Fibroblast of skin of back (primary cell): ENCODE measurements at places on chromosomes 6 and 20.

GRCh38 chr6:87487555-87487954 is 14.8 kb downstream of the SLC35A1 start:
- DNase-seq = peak; percentile 21

GRCh38 chr6:63510849-63511248 is 61.4 kb upstream of the LOC128125822 start:
- DNase-seq = no peak

- no peak for DNase-seq
Measured at GRCh38 chr20:53324816-53325215, 268.8 kb downstream of the ZNF217 start.

DNA sequence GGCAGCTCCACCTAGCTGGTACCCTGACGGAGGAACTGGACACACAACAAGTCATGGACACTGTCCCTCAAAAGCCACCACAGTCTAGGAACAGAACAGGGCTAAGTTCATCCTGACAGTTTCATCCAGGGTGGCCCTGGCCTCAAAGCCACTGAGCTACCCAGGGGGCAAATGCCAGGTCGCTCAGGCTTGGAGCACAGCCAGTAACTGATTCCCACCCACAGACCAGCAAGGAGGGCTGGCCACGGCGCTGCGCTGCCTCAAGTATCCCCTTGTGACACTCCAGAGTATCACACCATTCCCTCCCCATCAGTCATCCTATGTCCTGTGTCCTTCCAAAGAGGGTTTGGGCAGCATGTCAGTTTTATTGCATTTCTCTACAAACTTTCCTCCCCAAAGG is 72.2 kb downstream of the GINS1 start:
- no peak for DNase-seq

DNA sequence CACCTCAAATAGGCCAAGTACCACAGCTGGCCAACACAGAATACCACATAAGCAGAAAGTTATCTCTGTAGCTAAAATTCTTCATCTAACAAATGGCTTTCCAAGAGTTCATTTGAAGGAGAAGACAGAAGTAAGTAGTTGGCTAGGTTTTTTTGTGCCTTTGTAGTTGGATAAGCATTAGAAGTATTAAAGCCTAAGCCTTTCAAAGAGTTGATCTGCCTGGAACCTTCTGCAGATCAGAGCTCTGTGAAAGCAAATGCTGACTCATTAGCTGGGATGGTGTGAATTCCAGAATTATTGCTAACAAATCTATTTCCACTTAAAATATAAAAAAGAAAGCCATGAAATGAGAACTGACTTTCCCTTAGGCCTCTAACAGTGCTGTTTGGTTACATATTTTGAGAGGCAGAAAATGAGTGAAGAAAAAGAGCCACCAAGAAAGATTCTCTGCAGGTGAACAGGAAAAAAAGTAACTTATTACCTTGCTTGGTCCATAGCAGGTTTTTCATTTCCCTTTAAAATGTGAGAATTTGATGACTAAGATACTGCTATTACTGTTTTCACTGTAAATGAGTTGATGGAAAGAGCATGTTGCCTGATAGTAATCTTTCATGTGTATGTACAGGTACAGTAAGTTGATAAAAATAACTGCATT is 763.2 kb upstream of the FLRT3 start:
- peak; percentile 31 for DNase-seq

DNA sequence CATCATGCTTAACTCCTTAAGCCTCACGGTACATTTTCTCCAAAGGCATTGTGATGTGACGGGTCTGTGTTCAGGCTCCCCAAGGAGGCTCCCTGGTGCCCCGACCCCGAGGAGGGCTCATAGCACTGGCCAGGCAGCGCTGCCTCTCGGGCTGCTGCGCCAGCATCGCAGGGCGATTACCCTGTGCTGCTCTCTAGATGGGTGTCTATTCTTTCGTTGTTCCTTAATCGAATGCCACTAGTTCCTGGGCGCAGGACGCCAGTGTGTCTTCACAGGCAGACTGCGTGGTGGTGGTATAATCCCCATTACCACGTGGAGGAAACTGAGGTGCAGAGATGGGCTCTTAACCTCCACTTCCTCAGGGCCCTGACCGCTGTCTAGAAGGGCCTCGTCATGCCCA is 267.4 kb downstream of the CDH4 start:
- DNase-seq = no peak

DNA sequence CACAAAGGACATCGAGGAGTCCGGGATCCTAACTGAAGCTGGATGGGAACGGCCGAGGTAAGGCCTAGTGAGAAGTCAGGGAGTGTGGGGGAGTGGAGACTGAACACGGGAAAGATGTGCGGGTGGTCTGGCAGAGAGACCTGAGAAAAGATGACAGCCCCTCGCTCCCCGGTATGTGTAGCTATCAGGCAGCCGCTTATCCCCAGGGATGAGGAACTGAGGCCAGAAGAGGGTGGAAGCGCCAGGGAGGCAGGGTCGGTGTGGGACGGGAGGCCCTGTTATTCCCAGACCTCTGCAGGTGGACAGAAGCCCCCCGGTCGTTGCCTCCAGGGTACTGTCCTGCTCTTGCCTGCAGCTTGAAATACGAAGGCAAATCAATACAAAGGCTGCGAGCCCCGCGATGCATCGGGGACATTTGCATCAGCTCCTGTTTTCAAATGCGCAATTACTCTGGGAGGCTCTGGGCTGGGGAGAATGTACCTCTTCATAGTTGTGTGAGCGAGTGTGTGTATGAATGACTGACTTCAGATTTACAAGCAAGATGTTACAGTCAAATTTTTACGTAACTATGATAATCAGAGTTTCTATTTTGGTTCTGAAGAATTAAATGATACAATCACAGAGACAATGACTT is 221.3 kb downstream of the QKI start:
- no peak for DNase-seq

DNA sequence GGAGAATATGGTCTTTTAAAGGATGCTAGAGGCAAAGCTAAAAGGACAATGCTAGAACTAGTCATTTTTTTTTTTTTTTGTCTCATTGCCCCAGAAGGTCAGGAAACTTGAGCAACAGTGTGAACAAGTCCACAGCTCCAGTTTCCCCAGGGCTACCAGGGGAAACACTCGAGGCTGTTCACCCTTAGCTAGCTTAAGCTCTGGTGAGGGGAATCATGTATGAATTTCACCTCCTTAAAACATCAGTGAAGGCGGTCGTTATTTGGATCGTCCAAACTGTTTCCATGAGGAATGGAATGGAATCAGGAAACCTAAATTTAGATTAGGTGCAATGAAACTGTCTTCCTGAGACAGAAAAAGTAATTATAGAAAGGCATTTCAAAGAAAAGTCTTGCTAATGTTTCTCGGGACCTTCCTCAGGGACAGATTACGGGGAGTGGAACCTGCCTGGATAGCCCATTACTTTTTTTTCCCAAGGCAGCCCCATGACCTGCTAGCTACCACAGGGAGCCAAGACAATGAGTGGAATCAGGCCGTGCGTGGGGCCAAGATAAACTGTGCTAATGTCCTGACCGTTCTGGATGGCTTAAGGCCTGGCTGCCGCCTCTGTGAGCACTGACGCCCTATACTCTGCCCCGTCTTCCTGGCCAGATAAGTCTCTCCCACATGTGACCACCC is 164.8 kb upstream of the SGK1 start:
- DNase-seq = no peak

- DNase-seq = no peak
Measured at GRCh38 chr20:39941245-39941644, 747.8 kb downstream of the MAFB start.

DNA sequence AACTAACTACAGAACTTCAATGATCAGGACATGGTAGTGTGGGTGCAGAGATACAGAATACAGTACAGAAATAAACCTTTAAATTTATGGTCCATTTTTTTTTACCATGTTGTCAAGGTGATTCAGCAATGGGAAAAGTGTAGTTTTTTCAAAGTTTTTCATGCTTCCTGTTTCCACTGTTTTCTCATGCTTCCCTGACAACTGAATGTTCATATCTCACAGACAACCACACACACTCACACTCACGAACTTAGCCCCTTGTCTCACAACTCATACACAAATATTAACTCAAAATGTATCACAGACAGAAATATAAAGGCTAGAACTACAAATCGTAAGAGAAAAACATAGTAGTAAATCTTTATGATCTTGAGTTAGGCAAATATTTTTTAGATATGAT is 232.6 kb upstream of the CDYL start:
- DNase-seq = peak; percentile 13

- DNase-seq = no peak
Measured at GRCh38 chr6:161128230-161128629, 136.7 kb downstream of the MAP3K4 start.

DNA sequence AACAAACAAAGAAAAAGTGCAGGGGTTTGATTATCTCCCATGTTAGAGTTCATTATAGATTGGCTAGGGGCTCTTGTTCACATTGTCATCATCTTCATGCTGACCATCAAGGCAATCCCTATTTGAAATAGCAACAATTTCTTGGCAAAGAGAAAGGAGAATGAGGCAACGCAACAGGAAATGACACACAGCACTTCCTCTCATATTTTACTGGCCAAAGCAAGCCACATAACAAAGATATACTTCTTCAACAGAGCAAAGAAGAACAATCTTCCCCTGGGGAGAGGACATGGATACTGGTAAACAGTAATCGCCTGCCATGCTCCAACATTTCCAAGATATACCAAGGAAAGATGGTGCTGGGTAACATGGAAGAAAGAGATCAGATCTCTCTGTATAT is 29.8 kb downstream of the EPM2A start:
- peak; percentile 54 for DNase-seq

- no peak for DNase-seq
Measured at GRCh38 chr20:46468508-46468907, 44.9 kb downstream of the ZNF334 start.

- peak; percentile 45 for DNase-seq
Measured at GRCh38 chr6:12849809-12850198, 133.2 kb downstream of the PHACTR1 start.

- DNase-seq = peak; percentile 63
Measured at GRCh38 chr6:158799051-158799792, 19.9 kb downstream of the EZR start.

GRCh38 chr20:30488941-30489613 is 768.4 kb upstream of the DEFB115 start:
- no peak for DNase-seq

GRCh38 chr20:11847827-11848226 is 69.9 kb upstream of the BTBD3 start:
- no peak for DNase-seq

DNA sequence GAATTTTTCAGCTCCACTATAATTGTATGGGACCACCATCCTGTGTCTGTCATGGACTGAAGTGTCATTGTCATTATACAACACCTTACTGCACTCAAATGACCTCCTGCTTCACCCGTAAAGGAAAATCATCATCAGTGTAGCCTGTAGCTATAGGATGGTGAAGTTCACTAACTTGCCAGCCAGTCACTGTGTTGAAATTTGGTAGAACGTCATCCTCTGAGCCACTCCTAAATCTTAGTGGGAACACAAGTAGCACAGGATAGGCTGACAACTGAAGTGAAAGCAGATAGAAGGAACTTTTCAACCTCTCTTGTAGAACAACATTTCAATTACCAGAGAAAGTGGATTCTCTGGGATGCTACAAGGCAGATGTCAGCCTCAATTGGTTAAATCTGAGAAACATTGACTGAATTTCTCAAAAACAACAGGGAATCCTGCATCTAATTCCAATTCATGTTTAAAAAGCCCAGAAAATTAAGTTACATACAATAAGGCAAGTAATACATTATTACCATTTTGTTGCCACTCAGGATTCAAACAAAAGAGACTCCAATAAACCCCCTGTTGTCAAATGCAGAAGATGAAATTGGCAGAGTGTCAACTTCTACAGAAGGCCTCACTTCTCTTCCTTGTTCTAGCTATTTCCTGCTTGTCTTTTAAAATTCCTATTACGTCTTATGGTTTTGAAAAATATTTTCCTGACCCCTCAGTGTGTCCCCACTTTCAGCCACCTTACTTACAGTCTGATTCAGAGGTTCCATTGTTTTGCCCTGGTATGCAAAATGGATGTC is 647.9 kb upstream of the AGPAT4 start:
- DNase-seq = no peak

DNA sequence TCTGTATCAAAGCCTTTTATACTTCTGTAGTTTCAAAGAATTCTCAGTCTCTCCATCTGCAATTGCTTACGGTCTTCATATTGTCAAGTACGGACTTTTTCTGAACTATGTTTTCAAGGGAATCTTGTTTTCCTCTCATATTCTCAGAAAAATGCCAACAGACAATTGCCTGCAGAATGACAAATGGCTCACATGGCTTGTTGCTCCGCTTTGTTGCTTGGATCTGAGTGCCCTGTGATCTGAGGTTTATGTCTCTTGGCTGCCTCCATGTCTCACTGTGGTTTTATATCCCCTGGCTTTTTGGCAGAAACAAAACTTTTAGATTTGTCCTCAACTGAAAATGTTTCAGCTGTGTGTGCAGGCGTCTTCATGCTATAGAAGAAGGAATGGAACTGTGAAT is 285.4 kb upstream of the CHD6 start:
- no peak for DNase-seq

DNA sequence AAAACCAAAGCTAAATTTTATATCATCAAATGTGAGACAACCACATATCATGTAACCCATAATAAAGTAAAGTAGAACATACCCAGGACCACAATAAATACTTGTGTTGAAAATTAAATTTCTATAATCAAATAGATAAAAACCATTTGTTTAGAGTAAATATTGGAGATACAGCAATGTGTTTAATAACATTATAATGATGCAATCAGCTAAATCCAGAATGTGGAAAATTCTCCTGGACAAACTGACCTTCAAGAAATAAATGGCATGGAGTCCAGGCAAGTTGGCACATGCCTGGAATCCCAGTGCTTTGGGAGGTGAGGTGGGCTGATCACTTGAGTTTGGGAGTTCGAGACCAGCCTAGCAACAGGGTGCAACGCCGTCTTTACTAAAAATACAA is 84.0 kb downstream of the GPX5 start:
- no peak for DNase-seq

- DNase-seq = no peak
Measured at GRCh38 chr6:53293691-53294090, 55.1 kb downstream of the ELOVL5 start.

GRCh38 chr20:40551125-40551530 is 137.9 kb downstream of the MAFB start:
- no peak for DNase-seq

DNA sequence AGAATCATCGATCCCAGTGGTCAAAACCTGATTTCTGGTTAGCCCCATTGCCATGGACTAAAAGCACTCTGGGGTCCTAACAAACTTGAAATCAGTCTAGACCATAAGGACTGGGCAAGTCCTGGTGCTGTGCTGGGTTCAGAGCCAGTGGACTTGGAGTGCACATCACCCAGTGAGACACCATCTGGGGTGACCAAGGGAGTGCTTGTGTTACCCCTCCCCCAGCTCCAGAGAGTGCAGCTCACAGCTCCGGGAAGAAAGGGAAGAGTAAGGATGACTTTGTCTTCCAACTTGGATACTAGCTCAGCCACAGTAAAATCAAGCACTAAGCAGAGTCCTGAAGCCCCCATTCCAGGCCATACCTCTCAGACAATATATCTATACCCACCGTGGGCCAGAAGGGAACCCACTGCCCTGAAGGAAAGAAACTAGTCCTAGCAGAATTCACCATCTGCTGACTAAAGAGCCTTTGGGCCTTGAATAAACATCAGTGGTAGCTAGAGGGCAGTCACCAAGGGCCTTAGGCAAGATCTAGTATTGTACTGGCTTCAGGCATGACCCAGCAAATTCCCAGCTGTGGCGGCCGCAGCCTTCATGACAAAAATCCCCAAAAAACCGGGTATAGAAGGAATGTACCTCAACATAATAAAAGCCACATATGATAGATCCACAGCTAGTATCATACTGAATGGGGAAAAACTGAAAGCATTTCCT is 153.5 kb upstream of the OGFRL1 start:
- DNase-seq = no peak

GRCh38 chr6:90368601-90369000 is 72.0 kb upstream of the BACH2 start:
- peak; percentile 84 for DNase-seq

GRCh38 chr20:2914160-2914559 is 40.9 kb downstream of the PTPRA start:
- no peak for DNase-seq
